ENCODE measurements at places on chromosomes 1 and 21.

DNA sequence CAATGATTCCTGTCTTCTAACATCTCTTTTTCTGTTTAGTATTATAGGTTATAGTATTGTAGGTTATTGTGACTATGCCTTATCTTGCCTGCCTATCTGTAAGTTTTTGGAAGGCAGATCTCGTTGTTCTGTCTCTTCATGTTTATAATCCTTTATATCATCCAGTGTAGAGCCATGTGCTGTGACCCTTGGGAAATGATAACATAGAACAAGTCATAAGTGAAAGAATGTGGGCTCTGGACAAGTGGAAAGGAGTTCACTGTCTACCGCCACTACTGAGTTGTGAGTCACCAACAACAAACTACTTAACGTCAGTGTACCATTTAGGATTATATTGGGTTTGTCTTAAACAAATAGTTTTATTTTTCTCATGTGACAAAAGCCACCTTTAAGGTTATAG, 139.3 kb downstream of the LYPLAL1 start:
- no peak for DNase-seq

DNA sequence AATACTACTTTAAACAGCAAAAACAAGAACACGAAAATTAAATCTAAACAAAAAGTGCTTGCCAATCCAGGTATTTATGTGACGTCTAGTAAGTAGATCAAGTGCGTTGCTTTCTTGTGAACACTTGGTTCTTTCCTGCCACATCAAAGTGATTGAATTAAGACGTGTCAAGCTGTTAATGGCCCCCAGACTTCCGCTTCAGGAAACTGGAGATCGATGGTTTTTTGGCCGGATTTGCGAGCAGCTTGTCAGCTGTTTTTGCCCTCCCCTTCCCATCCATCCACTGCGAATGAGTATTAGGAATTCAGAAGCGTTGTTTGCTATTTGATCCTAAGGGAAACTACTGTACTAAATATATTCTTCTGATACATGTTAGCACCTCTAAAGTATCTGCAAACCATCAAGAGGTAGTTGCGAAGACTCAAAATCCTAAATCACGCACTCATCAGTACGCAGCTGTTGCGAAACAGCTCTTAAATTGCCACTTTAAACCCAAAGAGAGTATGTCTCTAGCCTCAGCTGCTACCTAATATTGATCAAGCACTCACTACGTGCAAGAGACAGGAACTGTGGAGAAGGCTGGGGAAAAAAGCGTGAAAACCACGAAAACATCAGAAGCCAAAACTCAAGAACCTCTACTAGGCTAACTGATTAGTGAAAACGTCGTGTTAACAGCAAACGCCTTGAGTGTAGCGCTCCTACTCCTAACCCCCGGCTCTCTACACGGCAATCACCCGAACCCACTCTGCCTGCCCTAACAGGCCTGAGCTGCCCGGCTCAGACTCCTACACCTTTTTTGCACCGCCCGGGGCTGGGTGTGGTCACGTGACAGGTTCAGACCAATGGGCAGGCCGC, 473 bp upstream of the BRDT start:
- DNase-seq = peak; percentile 65

GRCh38 chr1:90174246-90174645, 179.3 kb downstream of the ZNF326 start:
- no peak for DNase-seq

GRCh38 chr1:113292603-113293255, 97.6 kb upstream of the MAGI3 start:
- DNase-seq = no peak

GRCh38 chr1:71762514-71763255, 519.7 kb downstream of the NEGR1 start:
- no peak for DNase-seq
